ENCODE measurements at places on chromosomes 7 and 10.

GRCh38 chr10:3782146-3782450, 2.9 kb downstream of the KLF6 start:
- DNase-seq, result no peak

- no peak for DNase-seq
These were observed 13.0 kb downstream of the AKAP9 start for GRCh38 chr7:91953618-91954017.

- DNase-seq, result no peak
These were observed 972 bp downstream of the PHYH start for GRCh38 chr10:13298748-13299436.

GRCh38 chr7:142355328-142355727, 97.5 kb upstream of the PRSS58 start:
- DNase-seq, result no peak

DNA sequence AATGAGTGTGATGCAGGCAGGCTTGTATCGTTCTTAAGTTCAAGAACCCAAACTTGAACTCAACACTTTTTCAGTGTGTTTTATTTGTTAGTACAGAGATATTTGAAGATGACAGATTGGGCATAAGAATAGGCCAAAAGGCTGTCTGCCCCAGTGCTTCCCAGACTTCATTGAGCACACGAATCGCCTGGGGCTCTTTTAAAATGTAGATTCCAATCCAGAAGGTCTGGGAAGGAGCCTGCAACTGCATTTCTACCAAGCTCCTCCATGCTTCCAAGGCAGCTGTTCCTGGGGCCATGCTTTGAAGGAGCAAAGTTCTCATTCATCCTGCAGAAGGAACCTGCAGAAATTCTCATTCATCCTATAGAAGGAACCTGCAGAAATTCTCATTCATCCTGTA, 114.5 kb upstream of the INSYN2A start:
- DNase-seq, result no peak

DNA sequence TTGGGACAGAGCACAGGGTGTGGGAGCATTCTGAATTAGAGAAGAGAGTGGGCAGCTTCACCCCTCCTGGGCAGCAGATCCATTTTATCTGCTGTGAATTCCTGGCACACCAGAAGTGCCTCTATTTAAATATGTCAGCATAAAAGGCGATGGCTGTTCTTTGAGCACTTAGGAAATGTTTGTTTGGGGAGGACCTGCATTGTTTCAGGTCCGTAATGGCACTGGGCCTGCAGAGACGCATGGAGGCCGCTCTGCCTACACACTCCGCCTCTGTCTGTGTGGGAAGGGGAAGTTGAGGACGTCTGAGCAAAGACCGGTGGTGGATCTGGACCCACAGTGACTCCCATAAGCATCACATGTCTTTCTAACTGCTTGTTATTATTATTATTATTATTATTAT, 253.2 kb downstream of the CAMK1D start:
- DNase-seq, result no peak

GRCh38 chr10:124097883-124098282, 4.5 kb upstream of the CHST15 start:
- DNase-seq, result no peak
